Gastroesophageal sphincter (tissue), 4 donors: ENCODE measurements at places on chromosomes 11 and 22. TPM values are rescaled to one million over a fixed set of nuclear protein-coding genes. Genes with fewer than 3 reads are reported as not detected.

Gene OR8B3
- total RNA-seq, result not detected

Gene PLAAT4
- total RNA-seq, result 37.8 TPM

Gene FAM180B
- 0.37 TPM for total RNA-seq

Gene MMP8
- total RNA-seq, result not detected

Gene PRR33
- total RNA-seq, result not detected
